ENCODE measurements at places on chromosomes 16 and 17.

GRCh38 chr17:80725517-80725916, 180.9 kb downstream of the RPTOR start:
- no peak for DNase-seq

- DNase-seq: no peak
These were observed 72.9 kb downstream of the KPNA2 start for GRCh38 chr17:68108313-68109000.

DNA sequence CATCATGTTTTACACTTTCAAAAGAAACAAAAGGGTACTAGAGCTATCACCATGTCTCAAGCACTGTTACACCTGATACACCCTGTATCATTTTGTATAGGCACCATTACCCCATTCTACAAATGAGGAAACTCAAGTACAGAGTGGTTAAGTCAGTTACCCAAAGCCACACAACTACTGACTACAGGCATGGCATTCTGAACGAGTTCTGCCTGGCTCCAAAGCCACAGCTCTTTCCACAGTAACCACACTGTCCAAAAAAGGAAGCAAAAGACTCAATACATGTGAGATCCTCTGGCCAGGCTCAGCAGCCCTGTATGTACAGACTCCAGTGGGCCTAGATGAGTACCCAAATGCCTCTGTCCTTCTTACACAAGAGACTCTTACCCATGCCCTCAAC, 4.7 kb downstream of the DYNC1LI2 start:
- DNase-seq: peak; percentile 71

DNA sequence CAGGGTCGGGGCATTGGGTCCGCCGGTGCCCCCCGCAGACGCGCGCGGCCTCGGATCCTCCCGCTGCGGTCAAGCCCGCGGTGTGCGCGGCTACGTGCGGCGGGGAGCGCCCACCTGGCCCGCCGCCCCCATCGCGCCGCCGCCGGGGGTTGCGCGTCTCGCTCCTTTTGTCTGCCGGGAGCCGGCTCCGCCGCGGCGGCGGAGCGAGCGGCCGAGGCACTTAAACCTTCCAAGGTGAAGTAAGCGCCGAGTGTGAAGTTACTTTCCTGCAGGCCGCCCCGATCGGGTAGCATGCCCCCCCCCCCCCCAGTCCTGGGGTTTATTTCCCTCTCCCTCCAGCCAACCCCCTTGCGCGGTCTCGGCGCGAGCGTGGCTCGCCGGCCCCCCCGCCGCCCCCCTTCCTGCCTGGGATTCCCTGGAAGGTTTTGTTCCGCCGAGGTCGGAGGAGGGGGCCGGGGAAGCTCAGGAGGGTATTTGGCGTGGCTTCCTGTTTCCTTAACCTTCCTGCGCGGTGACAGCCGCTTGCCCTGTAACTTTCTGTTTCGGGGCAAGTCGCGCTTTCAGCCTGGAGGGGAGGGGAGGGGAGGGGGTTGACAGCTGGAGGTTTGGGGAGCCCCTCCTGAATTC, 56.6 kb upstream of the GSE1 start:
- DNase-seq: peak; percentile 51

DNA sequence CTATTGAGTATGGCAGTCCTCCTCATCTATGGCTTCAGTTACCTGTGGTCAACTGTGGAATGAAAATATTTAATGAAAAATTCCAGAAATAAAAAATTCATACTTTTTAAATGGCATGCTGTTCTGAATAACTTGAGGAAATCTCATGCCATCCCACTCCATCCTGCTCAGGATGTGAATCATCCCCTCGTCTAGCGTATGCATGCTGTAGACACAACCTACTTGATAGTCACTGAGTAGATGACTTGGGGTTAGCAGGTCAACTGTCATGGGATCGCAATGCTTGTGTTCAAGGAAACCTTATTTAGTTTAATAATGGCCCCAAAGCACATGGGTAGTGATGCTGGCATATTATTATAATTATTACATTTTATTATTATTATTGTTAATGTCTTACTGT, 4.8 kb upstream of the VAC14 start:
- DNase-seq: no peak

- DNase-seq: no peak
These were observed 7.5 kb downstream of the UBE2Z start for GRCh38 chr17:48915459-48916282.

DNA sequence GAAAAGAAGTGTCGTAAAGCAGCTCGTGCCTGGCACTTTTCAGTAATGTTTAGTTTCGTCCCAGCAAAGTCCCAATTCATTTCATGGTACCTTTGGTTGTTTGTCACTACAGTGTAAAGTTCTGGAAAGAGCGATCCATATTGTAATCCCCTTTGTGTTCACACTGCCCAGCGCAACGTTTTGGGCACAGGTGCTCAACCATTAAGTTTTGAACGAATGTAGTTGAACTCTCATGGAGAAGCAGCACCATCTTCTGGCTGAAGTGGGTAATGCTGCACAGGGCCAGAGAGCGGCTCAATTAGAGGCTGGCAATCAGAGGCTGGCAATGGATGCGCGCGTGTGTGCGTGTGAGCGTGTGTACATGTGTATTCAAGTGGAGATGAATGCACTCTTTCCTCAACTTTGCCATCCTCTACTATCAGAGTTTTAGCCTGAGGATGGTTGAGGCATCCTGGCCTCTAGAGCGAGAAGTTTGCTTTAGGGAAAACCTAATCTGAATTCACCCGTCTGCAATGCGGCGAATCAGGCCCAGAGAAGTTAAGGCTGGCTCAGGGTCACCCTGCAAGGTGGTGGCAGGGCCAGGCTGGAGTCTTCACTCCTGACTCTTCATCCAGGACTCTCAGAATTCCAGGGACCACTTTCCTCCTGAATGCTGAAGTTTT, 29.9 kb downstream of the DYNLL2 start:
- peak; percentile 56 for DNase-seq

GRCh38 chr16:621526-622105, 9.2 kb upstream of the WFIKKN1 start:
- no peak for DNase-seq

GRCh38 chr16:50096791-50097190, 31.0 kb downstream of the HEATR3 start:
- DNase-seq: no peak
